Naive thymus-derived CD8-positive, alpha-beta T cell (primary cell): ENCODE measurements at places on chromosomes 5 and 9. TPM values are rescaled to one million over a fixed set of nuclear protein-coding genes. Genes with fewer than 3 reads are reported as not detected.

DNA sequence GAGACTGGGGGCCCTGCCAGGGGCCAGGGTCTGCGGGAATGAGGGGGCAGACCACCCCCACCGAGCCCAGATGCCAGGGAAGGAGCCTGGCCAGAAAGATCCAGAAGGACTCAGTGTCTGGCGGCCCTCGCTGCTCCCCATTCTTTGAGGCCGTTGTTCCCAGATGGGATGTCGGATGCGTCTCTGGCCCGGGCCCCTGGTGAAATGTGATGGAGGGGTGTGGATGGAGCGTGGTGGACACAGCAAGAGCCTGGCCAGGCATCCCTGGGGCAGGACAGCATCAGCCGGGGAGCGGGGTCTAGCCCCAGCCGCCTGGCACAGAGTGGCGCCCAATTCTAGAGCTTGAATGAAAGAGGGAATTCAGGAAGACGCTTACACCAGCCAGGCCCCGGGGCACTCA is 46.2 kb upstream of the NKD2 start:
- no peak for DNase-seq

DNA sequence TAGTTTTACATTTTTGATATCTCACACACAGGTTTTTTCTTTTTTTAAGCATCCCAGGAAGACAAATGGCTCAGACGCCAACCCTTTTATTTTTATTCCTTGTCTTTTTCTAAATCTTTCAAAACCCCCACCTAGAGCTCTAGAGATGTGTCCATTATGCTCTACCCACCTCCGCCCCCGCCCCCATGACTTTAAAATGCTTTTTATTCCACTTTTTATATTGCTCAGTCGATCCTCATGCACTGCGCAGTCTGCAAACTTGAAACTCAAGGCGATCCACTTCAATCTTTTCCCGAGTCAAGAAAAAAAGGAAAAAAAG is 411 bp upstream of the MAT2B start:
- DNase-seq, result no peak

DNA sequence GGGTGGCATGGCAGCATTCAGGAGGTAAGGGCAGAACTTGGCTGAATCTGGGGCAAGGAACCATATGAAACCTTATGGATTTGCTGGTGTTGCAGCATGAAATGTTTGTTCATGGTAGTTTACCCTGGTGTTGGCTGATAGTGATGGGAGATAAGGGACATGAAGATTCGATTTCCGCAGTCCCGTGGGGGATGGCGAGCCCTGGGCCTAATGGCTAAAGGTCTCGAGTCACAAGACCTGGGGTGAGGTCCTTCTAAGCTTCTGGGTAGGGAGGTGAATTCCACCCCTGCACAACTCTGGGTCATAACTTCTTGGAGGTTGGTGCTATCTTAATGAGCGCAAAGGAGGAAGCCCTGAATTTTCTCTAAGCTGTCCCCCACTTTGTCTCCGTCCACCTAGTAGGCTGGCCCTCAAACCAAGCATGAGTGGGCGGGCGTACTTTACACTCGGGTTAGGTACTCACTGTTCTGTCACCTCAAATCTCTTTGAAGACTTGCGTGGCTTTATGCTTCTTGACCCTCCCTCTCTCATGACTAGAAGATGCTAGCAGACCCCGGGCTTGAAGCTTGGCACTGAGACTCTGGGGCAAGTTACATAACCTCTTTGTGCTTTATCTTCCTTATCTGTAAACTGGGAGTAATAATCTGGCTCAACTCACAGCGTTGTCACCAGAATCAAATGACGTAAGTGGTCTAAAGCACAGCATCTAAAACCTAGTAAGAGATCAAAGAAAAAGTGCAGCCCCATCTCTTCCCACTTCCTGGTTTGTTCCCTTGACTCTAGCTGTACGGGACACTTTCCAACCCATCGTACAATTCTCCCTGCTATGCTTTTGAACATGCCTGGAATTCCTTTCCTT is 72.5 kb downstream of the BASP1 start:
- DNase-seq, result no peak

DNA sequence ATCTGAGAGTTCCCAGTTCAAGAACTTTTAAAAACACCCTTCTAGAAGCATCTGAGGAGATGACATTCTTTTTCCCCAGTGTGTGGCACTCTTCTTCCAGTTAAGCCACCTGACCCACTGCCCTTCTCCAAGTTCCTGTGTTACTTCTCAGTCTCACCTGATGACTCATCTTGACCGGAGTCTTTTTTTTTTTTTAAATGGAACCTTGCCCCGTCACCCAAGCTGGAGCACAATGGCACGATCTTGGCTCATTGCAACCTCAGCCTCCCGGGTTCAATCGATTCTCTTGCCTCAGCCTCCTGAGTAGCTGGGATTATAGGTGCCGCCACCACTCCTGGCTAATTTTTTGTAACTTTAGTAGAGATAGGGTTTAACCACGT is 224.1 kb upstream of the DAB2 start:
- DNase-seq, result no peak

GRCh38 chr9:35179347-35180280 is 17.8 kb downstream of the UNC13B start:
- no peak for DNase-seq

DNA sequence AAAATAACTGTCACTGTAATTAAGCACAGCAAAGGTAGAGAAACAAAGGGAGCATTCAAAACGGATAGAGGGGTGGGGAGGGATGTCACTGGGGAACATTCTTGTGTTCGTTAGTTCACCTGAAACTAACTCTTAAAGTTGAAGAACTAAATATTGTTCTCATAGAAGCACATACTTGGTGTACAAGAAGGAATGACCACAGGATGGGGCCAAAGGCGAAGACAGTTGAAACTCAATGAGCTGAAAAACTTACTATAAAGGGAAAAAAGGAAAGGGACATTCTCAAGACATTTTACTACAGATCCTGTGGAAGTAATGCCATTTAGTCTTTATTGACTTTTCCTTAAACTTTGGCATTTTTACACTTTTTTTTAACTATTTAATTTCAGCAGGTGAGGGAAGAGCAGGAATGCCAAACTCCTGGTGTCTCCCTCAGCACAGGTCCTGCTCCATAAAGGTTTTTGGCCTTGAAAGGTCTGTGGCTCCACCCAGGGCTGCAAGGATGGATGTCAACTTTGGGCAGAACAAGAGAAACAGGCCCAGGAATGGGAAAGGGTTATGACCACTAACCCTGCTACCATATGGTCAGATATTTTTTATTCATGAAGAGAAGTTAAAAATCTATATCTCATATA is 197.6 kb upstream of the RASA1 start:
- no peak for DNase-seq

GRCh38 chr5:35047785-35048404 is at the start of gene AGXT2:
Gene AGXT2 (minus strand): TSS chr5:35047949. CDS start chr5:35047892, 57 bp downstream.
- no peak for DNase-seq

- no peak for DNase-seq
These were observed 214.2 kb downstream of the TMEM232 start for GRCh38 chr5:110512266-110512665.

DNA sequence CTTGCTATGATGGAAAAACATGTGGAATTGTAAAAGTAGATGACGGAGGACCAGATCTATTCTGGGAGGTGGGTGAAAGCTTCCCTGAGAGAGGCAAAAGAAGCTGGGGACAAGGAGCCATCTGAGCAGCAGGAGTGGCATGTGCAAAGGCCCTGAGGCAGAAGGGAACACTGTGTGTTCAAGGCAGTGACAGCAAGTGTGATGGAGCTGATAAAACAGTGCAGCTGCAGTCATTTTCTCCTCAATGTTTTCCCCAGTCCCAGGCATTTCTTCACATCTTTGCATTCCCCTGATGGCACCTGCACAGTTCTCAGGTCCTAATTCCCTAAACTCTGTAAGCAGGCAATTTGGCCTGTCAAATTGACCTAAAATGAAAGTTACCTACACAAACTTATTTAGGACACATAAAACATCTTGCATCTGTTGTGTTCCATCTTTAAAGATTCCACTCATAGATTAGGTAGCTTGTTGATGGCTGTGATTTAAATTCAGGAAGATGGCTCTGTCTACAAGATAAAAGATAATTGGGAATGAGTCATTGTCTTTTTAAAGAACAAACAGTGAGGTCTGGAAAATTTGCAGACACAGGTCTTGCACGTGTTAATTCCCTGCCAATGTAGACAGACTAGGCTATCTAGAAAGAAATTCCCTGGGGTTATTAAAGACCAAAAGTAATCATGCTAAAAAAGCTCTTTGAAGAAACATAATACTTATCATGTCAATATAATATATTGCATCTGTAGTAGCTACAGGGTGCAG is 289.6 kb upstream of the SGCD start:
- DNase-seq, result no peak

- DNase-seq, result no peak
These were observed 388.9 kb downstream of the NR2F1-AS1 start for GRCh38 chr5:93192087-93192486.

DNA sequence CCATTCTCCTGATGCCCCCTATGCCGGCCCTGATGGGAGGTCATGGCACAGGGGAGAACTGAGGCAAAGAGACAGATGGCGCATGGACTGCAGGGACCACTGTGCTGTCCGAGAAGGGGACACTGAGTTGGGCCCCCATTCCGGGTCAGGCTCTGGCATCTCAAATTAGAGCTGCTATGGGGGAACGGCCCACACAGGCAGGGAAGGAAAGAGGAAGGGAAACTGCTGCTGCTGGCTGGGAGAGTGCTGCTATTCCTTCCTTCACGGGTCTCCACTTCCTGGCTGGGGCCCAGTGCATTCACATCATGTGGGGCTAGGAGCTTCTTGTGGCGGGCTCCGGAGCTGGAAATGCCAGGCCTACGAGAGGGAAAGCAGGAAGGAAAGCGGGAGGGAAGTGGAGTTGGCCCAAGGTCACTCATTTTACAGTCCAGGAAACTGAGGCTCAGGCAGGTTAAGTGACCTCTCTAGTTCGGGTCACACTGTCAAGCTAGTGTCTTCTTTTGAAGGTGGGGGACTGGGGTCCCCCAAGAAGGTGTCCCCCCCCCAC is 1.3 kb upstream of the CARD19 start:
- DNase-seq, result no peak

DNA sequence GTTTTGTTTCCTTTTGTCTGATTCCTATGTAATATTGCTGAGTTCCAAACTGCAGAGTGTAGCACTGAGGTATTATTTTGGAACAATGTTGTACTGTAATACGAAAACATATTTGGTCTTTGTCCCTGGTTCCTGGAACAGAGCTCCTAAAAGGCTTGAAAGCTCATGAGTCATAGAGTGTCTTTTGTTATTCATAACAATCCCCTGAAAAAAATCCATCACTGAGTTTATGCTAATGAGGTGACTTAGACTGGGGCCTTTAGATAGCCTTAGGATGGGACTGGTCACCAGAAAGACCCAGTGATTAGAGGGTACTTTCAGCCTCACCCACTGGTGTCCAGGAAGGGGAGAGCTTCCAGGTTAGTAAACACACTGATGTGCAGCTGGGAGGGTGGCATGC is 132.7 kb upstream of the POU5F2 start:
- no peak for DNase-seq

DNA sequence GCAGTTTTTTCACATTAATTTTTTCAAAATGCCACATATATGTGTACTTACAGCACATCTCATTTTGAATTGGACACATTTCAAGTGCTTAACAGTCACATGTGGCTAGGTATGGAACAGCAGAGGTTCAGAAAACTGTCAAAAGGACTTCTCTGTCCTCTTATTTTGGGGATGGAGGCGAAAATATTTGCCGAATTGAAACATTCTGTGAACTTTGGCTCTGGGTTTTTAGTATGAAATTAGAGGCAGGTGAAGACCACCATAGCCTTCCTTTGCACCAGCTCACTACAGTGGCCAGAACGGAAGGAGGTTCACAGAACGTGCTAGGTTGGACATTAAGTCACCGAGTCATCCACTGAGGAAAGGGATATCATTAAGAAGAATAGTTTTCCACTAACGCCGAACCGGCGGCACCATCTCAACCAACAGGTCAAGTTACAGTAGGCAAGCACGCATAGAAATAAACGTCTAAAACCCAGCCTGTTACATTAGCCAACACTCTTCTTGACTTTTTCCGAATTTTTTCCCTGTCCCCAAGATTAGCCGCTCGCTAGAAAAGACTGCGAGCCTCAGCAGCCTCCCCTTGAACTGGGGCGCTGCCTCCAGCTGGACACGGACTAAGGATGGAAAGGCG is 1.8 kb upstream of the TLE4 start:
- no peak for DNase-seq

GRCh38 chr5:135041145-135041587 is 7.1 kb upstream of the PITX1 start:
- DNase-seq, result no peak

DNA sequence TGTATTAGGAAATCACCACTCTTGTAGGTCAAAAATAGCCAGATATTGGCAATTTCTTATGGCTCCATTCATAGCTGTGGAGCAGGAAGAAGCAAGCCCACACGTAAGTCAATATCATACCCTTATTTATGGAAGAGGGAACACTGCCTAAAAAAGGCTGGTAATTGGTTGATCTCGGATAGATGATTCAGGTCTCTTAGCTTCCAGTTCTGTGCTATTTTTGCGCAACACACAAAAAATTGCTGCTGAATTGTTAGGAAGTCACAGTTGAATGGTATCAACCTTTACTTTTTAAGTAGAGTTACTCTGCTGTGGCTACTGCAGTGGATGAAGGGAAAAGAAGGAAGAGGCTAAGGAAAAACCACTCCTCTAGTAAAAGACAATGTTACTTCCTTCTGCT is 168.8 kb downstream of the ARHGAP26 start:
- no peak for DNase-seq

- DNase-seq, result no peak
These were observed 24.8 kb downstream of the CDC37L1 start for GRCh38 chr9:4704129-4704528.

DNA sequence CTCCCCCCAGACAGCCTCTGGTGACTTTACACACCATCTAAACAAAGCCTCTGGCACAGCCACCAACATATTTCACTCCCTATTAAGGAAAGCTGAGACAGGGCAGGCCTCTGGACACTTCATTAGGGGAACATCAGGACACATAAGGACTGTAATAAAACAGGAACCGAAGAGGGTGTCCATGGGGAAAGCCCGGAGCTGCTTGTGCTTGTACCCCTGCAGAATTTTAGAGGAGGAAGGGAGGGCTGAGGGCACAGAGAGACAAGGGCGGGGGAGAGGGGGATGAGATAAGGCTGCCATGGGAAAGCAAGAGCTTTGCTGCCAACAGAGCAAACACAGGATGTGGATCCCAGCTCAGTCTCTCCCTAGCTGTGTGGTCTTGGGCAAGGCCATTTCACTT is 138.4 kb downstream of the ASTN2 start:
- no peak for DNase-seq

Gene NUTM2F
- total RNA-seq, result not detected

Gene TPM2
- total RNA-seq, result 92.3 TPM

Gene SV2C
- not detected for total RNA-seq

Gene HARS1
- 83.6 TPM for total RNA-seq

Gene NR5A1
- not detected for total RNA-seq
